ENCODE measurements at places on chromosomes 1 and 21.

DNA sequence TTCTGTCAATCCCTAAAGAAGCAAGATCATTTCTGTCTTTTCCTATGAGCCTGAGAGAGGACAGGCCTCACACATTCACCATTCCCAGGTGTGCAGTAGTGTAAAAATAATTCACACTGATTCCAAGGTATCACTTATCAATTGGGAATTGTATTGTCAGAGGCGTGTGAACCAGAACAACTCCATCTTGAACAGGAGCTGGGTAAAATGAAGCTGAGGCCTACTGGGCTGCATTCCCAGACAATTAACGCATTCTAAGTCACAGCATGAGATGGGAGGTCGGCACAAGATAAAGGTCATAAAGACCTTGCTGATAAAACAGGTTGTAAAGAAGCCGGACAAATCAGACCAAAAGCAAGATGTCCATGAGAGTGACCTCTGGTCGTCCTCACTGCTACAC, 239.2 kb downstream of the SMYD3 start:
- no peak for DNase-seq

- DNase-seq: no peak
Measured at GRCh38 chr1:65946376-65946775, 153.7 kb downstream of the PDE4B start.

DNA sequence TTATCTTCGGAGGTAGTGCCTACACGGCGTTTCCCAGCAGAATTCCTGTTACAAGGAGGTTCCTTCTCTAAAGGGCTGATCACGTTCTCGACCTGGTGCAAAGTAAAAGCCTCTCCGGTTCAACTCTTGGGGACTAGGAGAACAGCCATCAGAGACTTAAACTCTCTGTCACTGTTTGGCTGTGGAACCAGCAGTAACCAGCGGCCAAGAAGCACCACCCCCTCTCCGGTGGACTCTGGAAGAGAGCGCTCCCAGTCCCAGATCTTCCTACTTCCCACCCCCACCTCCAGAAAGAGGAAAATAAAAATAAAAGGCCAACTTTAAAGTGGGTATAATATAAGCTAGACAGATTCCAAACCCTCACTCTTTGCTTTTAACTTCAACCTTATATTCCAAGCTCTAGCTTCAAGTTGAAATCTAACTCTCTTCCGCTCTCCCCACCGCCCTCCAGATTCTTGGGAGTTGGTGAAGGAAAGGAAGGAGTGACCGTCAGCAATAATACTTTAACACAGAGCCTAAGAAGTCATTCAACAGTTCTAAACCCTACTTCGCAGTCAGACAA, 2.9 kb downstream of the BRINP3 start:
- no peak for DNase-seq

GRCh38 chr21:15788847-15789523, 59.2 kb downstream of the USP25 start:
- no peak for DNase-seq

DNA sequence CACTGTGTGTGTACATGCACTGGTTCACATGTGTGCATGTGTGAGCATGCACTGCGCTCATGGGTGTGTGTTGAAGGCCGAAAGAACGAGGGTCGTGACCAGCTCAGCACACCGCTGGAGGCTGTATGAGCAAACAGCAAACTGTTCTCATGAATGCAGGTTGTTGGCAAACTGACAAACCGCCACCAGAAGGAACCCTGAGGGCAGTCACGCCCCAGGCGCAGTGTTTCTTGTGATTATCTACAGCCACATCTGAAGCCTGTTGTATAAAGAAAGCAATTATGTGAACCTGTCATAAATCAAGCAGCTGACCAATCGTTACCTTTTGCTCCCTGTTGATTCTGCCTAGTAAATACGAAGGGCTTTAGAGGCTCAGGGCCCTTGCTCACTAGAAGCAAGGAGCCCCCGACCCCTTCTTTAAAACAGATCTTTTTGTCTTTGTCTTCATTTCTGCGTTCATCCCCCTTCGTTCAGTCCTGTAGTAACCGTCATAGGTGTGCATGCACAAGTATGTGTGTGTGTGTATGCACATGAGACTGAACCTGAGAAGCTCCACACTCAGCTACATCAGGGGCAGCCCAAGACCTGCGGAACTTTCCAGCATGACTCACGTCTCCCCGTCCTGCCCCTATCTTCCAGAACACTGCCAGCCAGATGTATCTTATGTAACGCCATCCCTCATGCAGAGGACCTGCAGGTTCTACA, 16.8 kb upstream of the RIPK4 start:
- DNase-seq: no peak
